ENCODE measurements at places on chromosomes 3 and 15.

- no peak for DNase-seq
These were observed 150.3 kb upstream of the MCTP2 start for GRCh38 chr15:94080989-94081605.

GRCh38 chr3:13158408-13158807 is 85.2 kb upstream of the IQSEC1 start:
- no peak for DNase-seq

- DNase-seq: no peak
These were observed 120.1 kb downstream of the LIPC start for GRCh38 chr15:58551764-58552504.

DNA sequence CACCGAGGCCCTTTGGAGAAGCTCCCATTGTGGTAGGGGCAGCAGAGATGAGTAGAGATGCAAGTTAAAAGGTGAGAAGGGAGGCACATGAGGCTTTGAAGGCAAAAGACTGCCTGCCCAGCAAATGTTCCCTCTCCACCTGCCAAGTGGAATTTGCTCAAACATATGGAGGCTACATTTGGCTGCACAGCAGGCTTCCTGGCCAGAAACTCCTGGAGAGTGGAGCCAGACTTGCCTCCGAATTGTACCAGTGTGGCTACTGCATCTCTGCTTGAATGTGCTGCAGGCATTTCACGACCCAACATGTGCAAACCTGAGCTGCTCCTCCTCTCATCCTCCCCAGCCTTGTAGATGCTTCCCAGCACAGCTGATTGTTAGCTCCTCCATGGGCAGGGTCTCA is 229.2 kb downstream of the ZNF621 start:
- DNase-seq: no peak

GRCh38 chr15:69885173-69885955 is 212.4 kb downstream of the TLE3 start:
- no peak for DNase-seq

DNA sequence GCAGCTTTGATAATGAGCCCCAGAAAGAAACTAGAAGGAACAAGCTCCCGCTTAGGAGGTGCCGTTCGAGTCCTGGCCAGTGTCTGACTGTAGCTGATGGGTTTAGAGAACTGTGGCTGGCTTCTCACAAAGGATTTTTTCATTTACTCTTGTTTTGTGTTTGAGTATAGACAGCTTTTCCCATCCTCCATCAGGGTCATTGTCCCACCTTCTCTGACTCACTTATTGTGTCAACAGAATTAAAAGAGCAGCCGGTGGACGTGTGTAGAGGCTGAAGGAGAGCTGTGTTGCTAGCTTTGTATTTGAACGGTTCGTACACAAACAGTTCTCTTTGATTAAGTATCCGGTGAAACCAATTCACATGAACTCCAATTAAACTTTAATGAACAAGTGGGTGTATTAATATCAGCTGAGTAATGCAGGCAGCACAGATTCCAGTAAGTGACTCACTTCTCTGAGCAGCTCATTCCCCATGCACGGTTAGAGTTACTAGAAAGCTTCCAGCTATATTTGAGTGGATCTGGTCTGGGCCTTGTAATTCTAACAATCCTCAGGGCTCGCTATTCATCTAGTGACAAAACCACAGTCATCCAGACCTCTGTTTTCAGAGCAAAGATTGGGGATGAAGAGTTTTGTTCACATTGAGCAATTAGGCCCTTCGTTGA is 141.0 kb downstream of the LPP start:
- peak; percentile 98 for DNase-seq

DNA sequence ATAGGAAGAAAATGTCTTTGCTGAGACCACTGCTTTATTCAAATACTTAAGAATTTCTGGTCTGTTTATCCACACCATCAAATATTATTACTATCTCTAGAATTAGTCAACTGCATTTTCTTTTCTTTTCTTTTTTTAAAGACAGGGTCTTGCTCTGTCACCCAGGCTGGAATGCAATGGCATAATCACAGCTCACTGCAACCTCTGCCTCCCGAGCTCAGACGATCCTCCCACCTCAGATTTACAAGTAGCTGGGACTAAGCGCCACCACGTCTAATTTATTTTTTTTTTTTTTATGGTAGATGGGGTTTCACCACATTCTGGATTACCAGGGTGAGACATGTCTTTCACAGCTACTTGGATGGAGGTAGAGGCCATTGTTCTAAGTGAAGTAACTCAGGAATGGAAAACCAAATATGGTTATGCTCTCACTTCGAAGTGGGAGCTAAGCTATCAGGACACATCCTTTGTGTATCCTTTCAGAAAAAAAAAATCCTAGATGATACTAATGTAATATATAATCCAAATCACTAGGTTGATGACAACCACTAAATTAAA is 52.8 kb downstream of the STAG1 start:
- no peak for DNase-seq

DNA sequence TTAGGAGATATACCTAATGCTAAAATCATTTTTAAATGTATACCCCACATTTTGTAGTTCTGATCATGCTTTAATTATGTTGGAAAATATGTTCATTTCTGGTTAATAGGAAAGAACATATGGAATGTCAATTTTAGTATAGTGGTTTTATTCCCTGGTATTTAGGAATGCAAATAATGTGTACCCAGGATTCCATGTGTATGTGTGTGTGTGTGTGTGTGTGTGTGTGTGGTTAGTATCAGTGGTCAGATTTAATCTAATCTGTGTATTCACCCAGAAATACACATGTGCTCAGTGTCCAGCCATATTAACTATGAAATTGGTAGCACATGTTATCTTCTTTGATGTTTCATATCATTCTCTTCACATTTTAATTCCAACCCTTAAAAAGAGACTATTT is 233.5 kb upstream of the DCBLD2 start:
- no peak for DNase-seq

DNA sequence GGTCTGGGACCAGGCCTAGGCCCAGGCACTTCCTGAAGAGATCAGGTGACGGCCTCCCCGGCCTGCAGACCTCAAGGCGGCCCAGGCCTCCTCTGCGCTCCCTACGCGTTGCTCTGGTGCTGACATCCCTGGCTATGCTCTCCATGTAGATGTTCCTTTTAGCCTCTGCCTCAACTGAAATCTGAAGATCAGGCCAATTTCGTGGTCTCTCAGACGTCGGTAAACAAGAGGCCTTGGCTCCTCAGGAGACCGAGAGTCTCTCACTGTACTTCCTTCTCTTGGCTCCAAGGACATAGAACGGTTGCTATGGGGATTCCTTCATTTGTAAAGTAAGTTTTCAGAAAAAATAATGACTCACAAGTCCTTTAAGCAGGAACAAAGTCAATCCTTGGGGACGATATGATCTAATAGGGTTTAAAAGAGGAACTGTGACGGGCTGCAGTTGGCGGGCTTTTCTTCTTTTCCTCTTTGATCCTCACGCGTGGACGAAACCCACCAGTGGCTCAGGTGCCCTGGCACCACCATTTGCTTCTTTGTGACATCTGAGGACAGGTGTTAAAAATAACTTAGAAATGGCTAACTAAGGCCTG is 55.6 kb upstream of the CGNL1 start:
- DNase-seq: no peak

DNA sequence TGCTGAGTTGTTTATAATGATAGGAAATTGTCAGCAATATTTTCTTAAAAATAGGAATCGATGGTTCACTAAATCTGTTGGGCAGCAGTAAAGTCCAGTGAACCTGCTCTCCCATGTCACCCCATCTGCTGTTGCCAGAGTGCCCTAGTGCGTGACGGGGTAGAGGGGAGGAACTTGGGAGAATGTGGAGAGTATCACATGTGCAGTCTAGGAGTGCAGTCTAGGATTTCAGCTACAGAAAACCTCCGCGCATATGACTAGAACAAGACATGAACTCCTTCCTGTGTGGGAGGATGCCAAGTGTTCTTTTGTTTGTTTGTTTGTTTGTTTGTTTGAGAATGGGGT is 74.6 kb upstream of the ACAD9 start:
- DNase-seq: no peak

GRCh38 chr15:100341239-100341749 is 481 bp downstream of the ADAMTS17 start:
- DNase-seq: no peak

DNA sequence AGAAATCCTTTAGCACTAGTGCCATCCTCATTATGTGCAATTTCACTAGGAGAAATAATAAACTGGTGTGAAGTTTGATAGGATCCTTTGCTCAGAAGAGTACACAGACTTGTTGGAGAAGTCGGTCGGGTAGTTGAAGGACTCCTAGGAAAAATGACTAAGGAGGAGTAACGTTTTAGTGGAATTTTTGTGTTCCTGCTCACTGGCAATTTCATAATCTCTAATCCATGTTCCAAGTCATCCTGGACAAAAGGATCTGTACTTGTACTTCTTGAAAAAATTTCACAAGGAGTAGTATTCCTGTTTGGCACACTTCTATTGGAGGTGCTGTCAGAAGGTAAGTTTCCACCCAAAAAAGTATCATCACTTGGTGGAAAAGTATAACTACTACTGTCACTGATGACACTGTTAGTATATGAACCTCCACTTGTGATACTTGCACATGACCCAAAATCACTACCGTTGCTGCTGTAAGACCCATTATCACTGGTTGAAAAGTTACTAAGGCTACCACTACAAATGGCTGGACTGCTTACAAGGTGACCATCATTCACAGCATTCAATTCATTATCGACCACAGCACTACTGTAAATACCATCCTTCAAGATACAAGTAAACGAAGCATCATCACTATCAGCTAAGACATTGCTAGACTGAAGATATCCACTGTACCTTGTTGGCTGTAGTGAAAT is 77.4 kb downstream of the NEDD4 start:
- DNase-seq: no peak

All from DMS153 (cell line).